HFFc6 (cell line): ENCODE measurements at places on chromosomes 3 and 15. TPM values are rescaled to one million over a fixed set of nuclear protein-coding genes. Genes with fewer than 3 reads are reported as not detected.

DNA sequence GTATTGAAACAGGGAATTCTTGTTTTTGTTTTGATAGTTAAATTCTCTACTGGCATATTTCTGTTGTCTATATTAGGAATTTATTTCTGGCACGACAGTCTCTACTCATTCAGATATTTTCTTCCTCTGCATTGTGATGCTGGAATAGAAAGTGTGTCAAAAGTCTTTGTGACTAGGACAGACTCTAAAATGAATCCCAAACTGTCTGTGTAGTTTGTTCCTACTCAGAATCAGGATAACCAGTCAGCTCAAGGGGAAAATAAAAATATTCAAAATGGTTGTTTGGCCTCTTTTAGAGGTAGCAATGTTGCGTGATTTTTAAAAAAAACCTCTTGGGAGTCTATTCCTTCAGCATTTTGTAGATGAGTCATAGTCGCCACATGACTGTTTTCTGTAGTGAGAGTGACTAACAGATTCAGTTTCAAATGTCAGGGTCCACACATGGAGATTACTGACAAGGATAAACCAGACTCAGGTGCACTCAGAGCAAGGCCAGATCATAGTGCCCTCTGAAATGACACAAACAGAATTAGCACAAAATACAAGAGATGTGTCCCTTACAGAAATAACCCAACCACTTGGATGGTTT lies 13.1 kb downstream of the SLC7A14 start:
- H3K27me3 ChIP-seq: peaks cover 2% of the 10 kb centered on the region
- H3K4me3 ChIP-seq: peak overlapping the region; percentile 48
- no peaks in the 10 kb centered on the region for H3K36me3 ChIP-seq
- peaks cover 14% of the 10 kb centered on the region for H3K4me1 ChIP-seq
- peak overlapping the region; percentile 19 for H3K27ac ChIP-seq

GRCh38 chr3:100850701-100851100 lies 141.4 kb downstream of the TFG start:
- H3K36me3 ChIP-seq: no peaks in the 10 kb centered on the region
- DNase-seq: no peak
- H3K4me1 ChIP-seq: peaks cover 10% of the 10 kb centered on the region
- H3K4me3 ChIP-seq: no peak overlapping the region

DNA sequence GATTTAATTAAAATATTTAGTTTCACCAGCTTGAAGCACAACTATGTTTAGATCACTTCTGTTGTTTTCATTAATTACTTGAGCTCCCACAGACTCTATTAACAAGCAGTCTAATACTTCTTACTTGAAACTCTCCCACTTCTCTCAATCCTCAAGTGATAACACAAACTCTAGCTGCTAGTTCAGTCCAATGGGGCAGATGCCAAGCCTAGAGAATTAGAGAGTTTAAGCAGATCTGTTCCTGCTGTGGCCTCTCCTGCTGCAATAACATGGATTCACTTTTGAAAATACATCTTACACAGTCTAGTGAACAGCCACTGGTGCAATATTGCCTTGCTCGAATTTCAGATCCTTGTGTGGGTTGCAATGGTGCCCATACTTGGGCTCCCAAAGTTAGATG lies 566.4 kb upstream of the SGO1 start:
- no peak overlapping the region for H3K4me3 ChIP-seq
- H3K27ac ChIP-seq: no peak overlapping the region
- peaks cover 4% of the 10 kb centered on the region; the same call in 1 of the 2 replicates for H3K36me3 ChIP-seq
- DNase-seq: no peak

DNA sequence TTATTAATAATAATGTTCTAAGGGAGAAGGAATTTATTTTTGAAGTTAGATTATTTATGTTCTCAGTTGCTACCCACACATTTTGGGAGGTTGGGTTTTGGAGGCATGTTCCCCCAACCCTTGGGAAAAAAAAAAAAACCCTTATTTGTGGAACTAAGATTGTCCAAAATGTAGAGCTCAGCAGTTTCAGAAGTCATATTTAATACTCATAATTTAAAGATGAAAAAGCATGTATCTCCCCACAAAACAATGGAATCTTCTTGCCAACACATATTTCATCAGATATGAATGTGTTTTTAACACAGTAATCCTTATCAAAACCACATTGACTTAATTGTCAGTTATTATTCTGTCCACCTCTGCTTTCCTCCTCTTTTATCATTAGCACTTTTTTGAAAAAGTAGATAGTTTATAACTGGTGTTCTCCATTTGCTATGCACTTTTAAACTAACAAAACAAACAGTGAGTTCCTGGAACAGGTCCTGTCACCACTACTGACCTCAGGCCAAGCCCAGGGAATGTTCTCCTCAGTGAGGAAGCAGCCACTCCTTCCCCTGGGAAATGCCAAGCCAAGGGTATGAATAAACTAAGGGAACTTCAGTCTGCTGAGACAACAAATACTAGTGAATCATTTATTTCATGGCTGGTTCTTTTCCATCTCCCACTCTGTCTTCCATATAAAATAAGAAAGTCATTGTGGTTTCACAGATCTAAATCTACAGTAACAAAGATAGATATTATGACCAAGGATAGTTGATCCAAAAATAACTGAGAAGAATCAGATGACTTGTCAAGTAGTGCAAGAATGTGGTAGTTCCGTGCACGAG lies 414.4 kb upstream of the ALCAM start:
- peak; percentile 94 for DNase-seq
- no peaks in the 10 kb centered on the region for H3K36me3 ChIP-seq
- no peaks in the 10 kb centered on the region for H3K27me3 ChIP-seq
- peak overlapping the region; percentile 86 for H3K27ac ChIP-seq
- peaks cover 46% of the 10 kb centered on the region for H3K4me1 ChIP-seq

- no peak overlapping the region for H3K27ac ChIP-seq
- H3K4me1 ChIP-seq: peaks cover 33% of the 10 kb centered on the region
- H3K36me3 ChIP-seq: peaks cover 13% of the 10 kb centered on the region
- peaks cover 8% of the 10 kb centered on the region; the same call in 1 of the 2 replicates for H3K27me3 ChIP-seq
- no peak for DNase-seq
These were observed 5.9 kb upstream of the ITPKA start for GRCh38 chr15:41487802-41488201.

- H3K27ac ChIP-seq: no peak overlapping the region
- no peak for DNase-seq
- H3K4me3 ChIP-seq: no peak overlapping the region
These were observed 9.5 kb downstream of the CACNA2D3 start for GRCh38 chr3:54131890-54132289.

- H3K4me1 ChIP-seq: peaks cover 10% of the 10 kb centered on the region; the same call in 1 of the 2 replicates
- DNase-seq: no peak
- peaks cover 2% of the 10 kb centered on the region for H3K27me3 ChIP-seq
- no peak overlapping the region for H3K4me3 ChIP-seq
- no peak overlapping the region for H3K27ac ChIP-seq
These were observed 84.1 kb upstream of the KLHL25 start for GRCh38 chr15:85878828-85879225.

Gene GOLGA8T
- not detected in 3 replicates for total RNA-seq
